ENCODE measurements at places on chromosomes 5 and 9. TPM values are rescaled to one million over a fixed set of nuclear protein-coding genes. Genes with fewer than 3 reads are reported as not detected.

- no peak for DNase-seq
These were observed 184.5 kb downstream of the MRPS30 start for GRCh38 chr5:44993286-44993685.

DNA sequence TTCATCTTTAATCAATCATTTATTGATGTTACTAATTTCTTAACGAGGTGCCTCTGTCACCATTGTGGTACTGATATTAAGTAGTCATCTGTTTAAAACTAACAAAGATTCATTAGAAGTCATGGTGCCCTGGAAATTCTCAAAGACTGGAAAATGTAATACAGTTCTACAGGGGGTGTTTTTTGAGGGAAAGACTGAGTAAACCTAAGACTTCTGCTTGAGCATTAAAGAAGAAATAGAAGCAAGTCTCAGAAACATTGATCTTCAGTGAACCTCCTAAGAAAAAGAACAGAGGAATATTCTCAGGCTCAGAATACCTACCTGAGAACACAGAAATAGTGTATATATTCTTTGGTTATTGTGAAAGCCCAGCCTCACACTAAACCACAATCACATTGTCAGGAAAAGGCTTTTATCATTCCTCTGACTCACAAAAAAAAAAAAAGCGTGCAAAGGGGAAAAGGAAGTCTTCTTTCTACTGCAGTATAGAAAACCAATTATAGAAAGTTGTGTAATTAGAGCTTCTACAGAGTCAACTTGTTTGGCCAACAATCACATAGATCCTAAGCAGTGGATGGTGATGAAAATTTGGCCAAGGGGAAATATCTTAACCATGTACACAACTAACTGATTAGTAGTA lies 60.8 kb downstream of the HINT1 start:
- no peak for DNase-seq

- no peak for DNase-seq
These were observed 58.3 kb upstream of the WDR41 start for GRCh38 chr5:77550406-77550805.

The SCGB3A2 gene
- 108 TPM for total RNA-seq

The TRAF2 gene
- 17.2 TPM for total RNA-seq

The CYLC2 gene
- total RNA-seq: not detected

The OBP2B gene
- not detected for total RNA-seq

The IFNB1 gene
- total RNA-seq: not detected

The SPATA31E1 gene
- not detected for total RNA-seq
